ENCODE measurements at places on chromosomes 11 and 22.

GRCh38 chr11:126152152-126152551, 59.3 kb downstream of the RPUSD4 start:
- DNase-seq: no peak

DNA sequence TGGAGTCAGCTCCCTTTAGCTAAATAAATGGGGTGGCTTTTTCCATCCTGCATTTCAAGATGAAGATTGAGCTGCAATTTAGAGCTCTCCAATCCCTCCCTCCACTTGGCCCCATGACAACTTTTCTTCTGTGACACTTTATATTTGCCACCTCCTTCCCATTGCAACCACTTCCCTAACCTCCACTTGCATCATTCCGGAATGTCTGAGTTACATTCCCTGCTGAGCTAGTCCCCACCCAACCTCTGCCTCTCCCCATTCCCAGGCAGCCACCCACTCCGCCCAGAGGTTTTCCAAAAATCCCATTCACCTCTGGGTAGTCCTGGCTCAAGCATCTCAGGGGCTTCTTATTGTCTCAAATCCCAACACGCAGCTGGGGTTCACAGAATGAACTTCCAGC, 24.7 kb downstream of the PC start:
- no peak for DNase-seq

DNA sequence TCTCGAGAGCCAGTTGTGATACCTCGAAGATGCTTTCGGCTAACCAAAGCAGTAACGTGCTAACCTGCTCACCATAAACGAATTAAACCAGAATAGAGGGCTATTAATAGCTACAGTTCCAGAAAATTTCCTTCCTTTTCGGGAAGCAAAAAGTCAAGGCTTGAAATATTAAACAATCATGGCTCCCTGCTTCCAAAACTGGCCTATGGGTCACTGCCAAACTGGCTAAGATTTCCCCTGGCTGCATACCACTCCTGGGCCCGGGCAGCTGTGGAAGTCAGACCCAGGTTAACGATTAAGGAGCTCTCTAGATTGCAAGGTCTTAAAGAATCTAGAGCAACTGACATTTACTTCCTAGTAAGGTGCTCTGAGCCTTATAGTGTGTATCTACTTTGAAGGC, 1.7 kb downstream of the AMOTL1 start:
- no peak for DNase-seq

GRCh38 chr11:72637926-72638325, 36.3 kb downstream of the PDE2A start:
- no peak for DNase-seq

DNA sequence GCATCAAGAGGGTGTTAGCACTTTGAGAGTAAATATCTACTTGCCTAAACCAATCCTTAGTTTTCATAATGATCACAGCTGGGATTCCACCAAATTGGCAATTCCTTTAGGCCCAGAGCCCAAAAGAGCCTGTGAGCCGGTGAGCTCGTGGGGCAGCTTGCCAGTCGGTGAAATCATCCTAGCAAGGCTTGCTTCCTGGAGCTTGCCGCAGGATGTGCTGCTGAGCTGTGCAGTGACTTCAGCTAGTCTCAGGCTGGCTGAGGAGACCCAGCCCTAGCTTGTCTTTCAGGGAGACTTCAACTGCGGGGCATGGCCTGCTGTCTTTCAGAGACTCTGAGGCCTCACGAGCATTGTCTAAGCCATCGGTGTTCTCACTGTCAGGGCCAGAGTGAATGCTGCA, 73.6 kb upstream of the SUSD2 start:
- DNase-seq: no peak

DNA sequence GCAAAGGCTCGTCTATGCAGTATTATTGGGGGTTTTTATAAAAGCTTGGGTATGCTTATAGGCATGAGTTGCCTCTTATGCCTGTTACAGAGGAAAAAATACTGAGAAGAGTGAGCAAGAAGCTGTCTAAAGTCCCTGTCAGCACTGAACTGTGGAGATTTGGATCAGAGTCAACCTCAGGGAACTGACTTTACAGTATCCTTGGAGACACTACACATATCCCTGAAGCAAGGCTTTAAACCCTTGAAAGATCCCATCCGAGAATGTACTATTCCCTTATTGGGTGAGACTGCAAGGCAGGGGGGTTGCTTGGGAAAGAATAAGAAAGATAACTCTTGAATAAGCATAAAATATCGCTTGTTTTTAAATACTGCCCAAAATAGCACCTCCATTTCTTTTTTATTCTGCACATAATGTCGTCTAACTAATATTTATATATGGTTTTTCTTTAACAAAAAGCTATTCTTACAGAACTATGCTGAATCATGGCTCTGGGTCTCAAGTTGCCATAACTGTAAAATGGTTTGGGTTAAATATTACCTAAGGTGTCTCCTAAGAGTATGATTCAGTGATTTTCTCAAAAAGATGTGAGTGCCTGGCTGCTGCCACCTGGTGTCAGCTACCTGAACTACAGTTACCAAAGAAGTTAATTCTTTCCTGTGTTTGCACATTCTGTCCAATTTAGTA, 1062.8 kb downstream of the DLG2 start:
- DNase-seq: peak; percentile 51
